Stimulated activated CD4-positive, alpha-beta T cell treated with anti-CD3 and anti-CD28 coated beads, Interleukin-1b, Interleukin-23, amount 100 ng/mL, for 4 hours (primary cell): ENCODE measurements at places on chromosomes 5 and 9.

- DNase-seq = no peak
These were observed 19.2 kb downstream of the DOCK2 start for GRCh38 chr5:169656125-169656901.

- no peak for DNase-seq
These were observed 103.3 kb upstream of the EDIL3 start for GRCh38 chr5:84487963-84488362.

- no peak for DNase-seq
These were observed 2.5 kb downstream of the FRMD3 start for GRCh38 chr9:83535736-83536135.

- DNase-seq = no peak
These were observed 622.1 kb downstream of the MAT2B start for GRCh38 chr5:164127527-164127926.

DNA sequence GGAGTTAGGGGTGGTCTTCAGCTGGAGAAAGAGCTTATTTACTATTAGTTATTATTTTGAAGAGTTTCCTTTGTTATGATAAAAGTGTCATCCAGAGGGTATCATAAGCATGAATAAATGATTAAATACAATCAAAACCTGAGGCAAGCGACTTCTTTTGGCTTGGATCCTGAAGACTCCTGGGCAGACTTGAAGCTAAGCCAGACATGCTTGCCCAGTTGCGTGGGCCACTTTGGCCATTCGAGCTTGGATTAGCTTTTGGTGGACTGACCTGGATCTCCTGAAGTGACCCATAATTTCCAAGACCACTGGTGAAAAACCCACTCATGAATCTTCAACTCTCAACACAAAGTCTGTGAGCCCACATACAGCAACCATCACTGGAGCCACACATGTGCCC, 335.8 kb downstream of the NR2F1-AS1 start:
- DNase-seq = no peak

DNA sequence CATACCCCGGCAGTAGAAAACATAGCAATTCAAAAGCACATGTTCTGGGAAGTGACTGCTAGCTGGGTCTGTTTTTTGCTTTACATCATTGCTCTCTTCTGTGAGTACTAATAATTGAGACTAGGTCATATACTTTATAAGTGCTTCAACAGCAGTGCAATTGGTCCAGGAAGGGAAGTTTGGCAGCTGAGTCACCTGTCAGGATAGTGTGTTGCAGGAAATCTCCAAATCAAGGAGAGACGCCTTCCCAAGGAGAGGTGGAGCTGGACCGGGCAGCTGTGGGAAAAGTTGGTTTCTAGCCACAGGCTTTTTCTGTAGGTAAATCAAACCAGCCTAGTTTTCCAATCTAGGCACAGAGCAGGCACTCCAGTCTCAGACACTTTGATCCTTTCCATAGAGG, 330.1 kb downstream of the ENC1 start:
- DNase-seq = no peak

- DNase-seq = no peak
These were observed 6.4 kb upstream of the KIF27 start for GRCh38 chr9:83927591-83927990.

- DNase-seq = no peak
These were observed 902 bp downstream of the THG1L start for GRCh38 chr5:157732130-157732514.

DNA sequence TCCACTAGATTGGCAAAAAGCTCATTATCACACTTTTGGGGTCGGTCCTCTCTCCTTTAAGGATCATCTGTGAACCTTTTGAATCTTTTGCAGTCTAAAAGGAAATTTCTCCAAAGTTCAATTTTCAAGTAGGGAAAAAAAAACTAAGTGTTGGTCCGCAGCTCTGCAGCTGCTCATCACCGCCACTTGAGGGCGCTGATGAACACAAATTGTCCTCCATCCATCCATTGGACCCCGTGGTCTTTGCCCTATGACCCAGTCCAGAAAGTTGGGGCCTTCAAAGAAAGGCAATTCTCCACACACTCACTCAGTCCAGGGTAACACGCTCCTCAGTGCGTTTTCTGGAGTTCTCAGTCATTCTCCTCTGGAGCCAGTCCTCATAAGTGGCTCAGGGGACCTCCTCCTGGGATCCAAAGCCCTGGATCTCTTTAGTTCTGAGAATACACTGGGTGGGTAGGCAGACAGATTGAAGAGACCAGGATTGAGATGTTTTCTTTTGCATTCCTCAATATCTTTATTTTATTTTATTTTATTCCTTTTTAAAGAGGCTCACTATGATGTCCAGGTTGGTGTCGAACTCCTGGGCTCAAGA, 63.6 kb upstream of the SLC28A3 start:
- DNase-seq = no peak

DNA sequence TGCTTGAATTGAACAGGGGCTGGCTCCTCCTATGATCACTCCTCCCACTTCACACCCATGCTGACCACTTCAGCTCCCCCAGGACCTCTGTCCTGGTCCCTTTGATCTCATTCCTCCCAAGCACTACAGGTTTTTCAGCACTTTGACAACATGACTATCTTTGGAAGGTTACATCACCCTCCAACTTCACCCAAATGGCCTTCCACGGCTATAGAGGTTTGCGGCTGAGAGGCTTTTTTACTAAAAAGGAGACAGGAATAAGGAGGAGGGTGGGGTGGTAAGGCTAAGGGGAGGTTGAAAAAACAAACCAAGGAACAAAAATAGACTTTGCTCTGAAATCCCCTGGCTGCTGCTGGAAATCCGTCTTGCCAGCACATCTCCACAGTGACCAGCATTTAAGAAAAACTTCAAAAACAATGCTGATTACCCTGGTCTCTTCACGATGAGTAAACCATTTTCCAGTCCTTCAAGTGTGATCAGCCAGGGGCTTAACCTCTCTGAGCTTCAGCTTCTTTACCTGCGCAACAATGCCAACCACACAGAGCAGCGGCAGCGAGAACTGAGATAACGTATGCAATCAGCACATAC, 102.7 kb downstream of the DPYSL3 start:
- no peak for DNase-seq

DNA sequence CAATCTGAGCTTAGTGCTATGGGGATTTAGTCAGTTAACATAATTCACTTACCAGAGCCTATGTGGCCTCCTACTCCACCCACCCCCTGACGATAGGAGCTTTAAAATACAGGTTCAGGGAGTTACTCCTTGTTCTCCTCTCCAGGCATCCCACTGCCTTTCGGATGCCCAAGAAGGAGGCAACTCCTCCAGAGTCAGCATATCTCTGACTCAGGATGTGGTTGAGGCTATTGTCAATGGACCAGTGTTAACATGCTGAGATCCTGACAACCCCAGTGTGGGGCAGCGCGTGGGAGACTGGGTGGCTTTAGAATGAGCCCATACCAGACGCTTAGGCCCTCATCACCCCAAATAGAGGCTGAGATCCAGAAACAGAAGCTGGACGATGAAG, 27.4 kb downstream of the BICD2 start:
- DNase-seq = no peak

DNA sequence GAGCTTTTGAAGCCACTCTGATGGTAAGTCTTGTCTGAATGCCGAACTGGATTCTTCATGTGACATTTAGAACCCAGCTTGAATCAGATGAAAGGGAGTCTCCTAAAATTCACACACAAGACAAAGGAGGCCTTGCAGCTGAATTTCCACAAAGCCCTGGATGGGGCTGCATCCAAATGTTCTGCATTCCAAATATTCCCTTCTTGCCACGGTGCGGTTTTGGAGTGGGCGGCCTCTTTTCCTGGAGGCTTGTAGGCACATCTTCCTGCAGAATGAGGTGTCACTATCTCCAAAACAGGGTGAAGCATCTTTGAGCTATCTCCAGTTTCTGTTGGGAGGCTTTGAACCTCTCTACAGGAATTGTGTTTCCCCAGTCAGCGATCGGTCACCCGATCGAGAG, 342.7 kb downstream of the ARHGEF28 start:
- DNase-seq = no peak

GRCh38 chr9:24602693-24603352, 57.1 kb upstream of the IZUMO3 start:
- no peak for DNase-seq

DNA sequence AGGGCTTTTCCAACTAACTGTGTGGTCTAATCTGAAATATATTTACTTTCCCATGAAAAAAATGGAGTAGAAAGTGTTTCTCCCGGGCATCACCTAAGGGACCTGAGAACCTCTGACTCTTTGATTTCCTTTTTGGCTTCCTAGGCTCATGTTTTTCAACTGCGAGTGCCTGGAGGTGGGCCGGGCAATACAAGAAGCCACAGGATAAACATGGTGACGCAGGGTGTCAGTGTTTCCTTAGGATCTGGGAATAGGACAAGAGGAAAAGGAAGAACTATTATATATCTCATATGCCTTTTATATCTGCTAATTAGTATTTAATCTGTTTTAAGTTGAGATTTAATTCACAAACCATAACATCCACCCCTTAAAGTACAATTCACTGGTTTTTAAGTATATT, 11.4 kb upstream of the LECT2 start:
- DNase-seq = no peak

GRCh38 chr9:3758816-3759576, 233.2 kb upstream of the RFX3 start:
- no peak for DNase-seq

DNA sequence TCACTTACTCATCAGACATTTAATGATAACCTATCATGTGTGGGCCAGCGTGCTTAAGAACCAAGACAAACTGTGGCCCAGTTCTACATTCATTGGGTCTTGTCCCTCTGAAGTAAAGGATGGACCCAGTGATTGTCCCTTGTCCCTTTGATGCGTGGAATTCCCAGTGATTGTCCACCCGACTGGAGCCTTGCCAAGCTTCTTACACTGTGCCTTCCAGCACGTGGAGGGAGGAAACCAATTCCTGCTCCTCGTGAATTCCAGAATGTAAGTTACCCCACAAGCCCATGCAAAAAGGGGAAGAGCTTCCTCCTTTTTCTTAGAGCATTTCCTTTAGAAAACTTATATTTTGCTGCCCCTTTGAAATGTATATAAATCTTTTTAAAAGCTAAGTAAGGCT, 7.9 kb downstream of the CKMT2 start:
- no peak for DNase-seq

DNA sequence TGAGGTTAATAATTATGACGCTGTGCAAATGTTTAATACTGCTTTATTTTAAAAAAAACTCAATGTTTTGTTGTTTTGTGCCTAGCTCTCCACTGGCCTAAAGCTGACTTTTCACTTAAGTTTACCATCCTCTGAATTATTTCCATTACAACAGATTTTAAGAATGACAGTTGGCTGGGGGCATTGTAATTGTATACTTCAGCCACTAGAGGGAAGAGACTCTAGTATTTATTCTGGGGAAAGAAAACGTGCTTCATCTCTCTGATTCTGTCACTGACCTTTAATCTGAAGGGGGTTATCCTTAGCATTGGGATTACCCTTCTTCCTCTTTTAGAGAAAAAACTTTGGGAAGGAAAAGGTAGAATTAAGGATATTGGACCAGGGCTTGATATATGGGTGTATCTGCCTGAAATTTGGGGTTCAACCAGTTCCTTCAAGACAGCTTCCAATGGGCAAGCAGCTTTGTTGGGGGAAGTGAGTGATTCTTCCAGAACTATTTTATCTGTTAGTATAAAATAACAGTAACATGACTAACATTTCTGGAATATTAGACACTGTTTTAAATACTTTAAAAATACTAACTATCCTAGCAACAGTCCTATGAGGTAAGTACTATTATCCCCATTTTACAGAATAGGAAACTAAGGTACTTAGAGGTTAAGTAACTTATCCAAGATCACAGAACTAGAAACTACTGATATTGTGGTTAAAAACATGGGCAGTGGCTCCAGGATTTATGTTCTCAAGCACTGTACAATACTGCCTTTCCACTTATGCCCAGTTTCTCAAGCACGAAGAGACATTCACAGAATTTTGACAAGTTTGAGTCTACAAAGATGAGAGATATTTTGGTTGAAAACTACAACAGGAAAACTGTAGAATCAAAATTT, 208.4 kb downstream of the CD180 start:
- DNase-seq = no peak

DNA sequence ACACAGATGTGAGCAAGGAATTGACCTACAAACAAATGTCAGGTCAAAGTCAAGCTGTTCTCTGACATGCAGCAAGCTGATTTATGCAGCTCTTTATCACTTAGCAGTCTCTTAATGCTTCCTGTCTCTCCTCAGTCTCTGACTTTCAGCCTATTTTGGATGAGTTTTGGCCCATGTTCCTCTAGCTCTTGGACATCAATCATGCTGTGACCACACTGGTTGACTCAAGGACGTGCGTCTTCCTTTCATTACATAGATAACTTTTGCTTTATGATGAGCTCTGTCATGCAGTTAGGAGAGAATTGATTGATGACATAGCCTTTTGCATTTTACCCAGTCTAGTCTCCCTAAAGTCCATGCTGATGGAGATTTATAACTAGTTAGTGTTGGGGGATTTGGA, 9.4 kb upstream of the REEP5 start:
- no peak for DNase-seq

GRCh38 chr9:134408389-134408788, 82.1 kb downstream of the RXRA start:
- DNase-seq = no peak

DNA sequence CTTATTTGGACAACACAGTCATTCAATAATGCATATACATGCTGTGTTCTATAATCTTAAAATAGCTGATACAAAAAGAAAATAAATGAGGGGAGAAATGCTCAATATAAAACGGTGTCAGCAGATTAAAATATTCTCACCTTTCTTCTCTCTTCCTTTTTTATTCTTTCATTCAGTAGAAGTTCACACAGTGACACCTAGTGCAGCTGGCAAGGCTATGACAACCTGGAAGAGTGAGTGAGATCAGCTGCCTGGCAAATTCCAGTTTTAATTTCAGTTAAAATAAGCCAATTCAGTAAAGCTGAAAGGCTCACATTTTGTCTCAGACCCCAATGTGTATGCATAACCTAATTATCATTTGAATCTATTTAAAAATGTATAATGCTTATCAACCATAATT, 150.3 kb downstream of the RASEF start:
- no peak for DNase-seq

DNA sequence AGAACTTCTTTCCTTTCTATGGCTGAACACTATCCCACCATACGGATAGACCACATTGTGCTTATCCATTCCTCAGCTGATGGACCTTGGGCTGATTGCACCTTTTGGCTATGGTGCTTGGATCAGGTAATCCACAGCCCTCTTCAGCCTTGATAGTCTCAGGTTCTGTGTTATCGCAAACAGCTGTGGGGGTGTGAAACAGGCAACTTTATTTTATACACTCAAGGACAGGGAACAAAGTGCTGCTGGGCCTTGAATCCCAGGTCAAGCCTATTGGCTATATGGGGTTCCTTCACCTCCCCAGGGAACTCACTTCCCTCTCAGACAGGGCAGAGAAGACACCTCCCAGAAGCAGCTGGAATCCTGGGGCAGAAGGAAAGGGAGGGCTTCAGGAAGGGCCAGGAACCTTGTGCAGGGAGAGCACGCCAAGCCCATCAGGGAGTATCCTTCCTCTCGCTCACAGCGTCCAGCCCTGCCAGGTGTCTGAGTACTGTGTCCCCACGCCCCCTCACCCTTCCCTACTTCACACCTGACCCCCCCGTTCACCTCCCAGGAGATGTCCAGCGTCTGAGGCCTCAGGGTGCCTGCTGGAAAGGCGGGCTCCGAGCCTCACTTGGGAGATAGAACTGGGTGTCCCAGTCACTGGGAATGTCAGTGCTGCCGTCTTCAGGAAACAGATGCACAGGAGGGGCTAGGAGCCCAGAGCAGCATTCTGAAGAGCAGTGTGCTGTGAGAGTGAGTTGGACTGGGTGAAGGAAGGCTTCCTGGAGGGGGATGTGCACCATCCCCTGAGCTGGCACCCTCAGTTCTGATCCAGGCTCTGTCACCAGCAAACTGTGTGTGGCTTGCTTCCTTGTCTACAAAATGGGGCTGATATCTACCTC, 32.8 kb downstream of the AFAP1L1 start:
- DNase-seq = no peak
